ENCODE measurements at places on chromosomes 6 and 20.
A peak's percentile ranks its signal among the peaks of the same experiment; 100 is the strongest.

- DNase-seq = no peak
Measured at GRCh38 chr6:68738039-68738438, 103.0 kb downstream of the ADGRB3 start.

DNA sequence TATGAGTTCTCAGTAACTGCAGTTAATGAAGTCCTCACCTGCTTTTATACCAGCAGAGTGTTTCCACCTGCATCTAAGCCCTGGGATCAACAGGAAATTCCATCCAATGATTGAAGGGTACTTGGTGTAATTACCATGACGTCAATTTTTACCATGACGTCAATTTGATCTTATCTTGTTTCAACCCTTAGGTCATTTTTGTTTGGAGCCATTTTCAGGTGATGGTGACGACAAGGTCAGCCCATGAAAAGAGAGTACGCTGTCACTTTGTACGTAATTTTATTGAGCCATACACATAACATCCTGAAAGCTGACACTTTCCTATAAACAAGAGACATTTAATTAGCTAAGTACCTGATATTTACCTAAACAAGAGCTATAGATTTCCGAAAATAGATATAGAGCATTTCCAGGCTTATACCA is at the start of gene CGA:
Gene CGA, minus strand, starts transcription at position 20 of the 423 bp plus-strand sequence. CDS start 6,906 bp downstream, outside the sequence.
- DNase-seq = no peak

DNA sequence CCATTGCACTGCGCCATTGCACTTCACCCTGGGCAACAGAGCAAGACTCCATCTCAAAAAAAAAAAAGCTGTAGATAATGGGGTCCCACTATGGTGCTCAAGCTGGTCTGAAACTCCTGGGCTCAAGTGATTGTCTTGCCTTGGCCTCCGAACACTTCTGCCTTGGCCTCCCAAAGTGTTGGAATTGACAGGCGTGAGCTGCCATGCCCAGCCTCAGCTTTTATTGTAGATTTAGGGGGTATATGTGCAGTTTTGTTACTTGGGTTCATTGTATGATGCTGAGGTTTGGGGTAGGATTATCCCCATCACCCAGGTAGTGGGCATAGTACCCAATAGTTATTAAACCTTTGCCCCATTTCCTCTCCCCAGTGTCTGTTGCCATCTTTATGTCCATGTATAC is 11.4 kb downstream of the HSPA1B start:
- no peak for DNase-seq

- no peak for DNase-seq
Measured at GRCh38 chr6:16095180-16095579, 33.7 kb upstream of the MYLIP start.

DNA sequence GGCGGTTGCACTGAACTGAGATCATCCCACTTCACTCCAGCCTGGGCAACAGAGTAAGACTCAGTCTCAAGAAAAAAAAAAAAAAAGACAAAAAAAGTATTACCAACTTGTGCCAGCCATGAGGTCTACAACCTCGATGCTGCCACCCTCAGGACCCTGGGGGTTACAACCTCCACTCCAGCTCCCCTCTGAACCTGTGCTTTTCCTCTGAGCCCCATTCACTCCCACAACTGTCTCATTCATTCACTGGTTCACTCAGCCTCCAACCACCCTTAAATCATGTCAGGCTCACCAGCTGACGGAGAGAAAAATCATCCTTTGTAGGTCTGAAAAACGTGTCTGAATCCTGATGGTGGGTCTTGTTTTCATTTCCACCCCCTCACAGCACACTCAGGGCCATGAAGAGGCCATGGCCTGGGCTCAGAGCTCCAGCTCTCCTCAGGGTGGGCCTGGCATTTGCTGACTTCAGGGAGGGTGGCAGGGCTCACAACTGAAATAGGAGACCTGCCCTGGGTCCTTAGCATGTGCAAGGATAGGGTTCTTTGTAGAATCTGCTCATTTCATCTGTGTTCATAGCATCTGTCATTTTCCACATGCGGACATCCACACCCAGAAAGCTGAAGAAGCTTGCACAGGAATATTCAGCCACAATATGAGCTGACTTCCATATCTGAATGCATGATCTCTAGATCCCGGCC is 1.9 kb upstream of the ULBP1 start:
- no peak for DNase-seq

GRCh38 chr6:117483004-117483644 is 650 bp downstream of the DCBLD1 start:
- DNase-seq = no peak

DNA sequence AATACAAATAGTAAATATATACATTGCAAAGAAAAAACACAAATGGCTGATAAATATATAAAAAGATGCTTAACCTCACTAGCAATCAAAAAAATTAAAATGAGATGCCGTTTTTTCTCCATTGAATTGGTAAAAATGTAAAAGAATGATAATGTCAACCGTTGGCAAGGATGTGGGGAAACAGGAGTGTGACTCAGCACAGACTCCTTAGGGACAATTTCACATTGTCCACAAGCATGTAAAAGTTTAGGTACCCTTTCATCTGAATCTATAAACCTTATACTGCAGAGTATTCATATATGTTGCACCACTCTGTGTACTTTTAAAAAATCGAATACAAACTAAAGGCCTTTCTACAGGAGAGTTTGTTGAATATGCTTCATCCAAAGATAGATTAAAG is 143.1 kb upstream of the RREB1 start:
- no peak for DNase-seq

- peak; percentile 50 for DNase-seq
Measured at GRCh38 chr20:63442100-63442493, 30.4 kb downstream of the KCNQ2 start.

GRCh38 chr6:159125951-159126352 is 43.2 kb upstream of the FNDC1 start:
- no peak for DNase-seq

DNA sequence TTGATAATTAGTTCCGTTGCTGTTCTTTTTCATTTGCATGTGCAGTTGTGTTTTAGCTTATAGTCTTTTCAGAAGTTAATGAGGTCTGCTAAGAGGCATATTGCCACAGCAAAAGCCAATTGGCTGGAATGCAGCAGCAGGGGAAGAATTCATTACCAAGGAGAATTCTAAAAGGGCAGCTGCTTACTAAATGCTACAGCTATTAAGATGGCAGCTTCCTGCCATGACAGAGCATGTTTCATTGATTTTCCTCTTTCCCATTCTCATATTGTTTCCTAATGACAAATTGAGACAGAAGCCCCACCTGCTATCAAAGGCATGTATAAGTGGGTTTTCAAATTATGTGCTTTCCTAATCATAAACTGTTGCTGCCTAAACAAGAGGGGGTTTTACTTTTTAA is 66.6 kb downstream of the CLVS2 start:
- DNase-seq = no peak

- no peak for DNase-seq
Measured at GRCh38 chr6:156767603-156768467, 9.3 kb upstream of the ARID1B start.

- no peak for DNase-seq
Measured at GRCh38 chr20:9270831-9271230, 201.9 kb downstream of the PLCB4 start.

- no peak for DNase-seq
Measured at GRCh38 chr6:115360602-115361325, 699.9 kb downstream of the FRK start.

- no peak for DNase-seq
Measured at GRCh38 chr6:141401168-141401567, 731.6 kb upstream of the GJE1 start.

- no peak for DNase-seq
Measured at GRCh38 chr6:9520417-9521151, 894.3 kb downstream of the TFAP2A start.

GRCh38 chr6:131283466-131284175 is 148.4 kb downstream of the AKAP7 start:
- DNase-seq = no peak

DNA sequence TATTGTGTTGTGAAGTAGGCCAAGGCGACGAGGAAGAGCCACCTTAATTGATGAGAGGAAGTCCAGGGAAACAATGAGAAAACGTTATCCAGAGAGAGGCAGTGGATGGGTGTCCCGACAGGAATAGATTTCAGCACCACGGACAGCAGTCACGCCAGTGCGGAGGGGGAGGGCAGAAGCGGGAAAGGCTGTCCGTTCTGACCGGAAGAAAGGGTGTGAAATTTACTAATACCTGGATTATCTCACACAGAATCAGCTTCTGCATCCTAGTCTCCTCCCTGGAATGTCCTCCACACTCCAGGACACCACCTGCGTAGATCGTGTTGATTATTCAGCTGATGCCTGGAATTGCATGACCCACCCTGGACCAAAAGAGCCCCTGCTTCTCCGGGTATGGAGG is 7.4 kb upstream of the BPIFA3 start:
- DNase-seq = peak; percentile 5

DNA sequence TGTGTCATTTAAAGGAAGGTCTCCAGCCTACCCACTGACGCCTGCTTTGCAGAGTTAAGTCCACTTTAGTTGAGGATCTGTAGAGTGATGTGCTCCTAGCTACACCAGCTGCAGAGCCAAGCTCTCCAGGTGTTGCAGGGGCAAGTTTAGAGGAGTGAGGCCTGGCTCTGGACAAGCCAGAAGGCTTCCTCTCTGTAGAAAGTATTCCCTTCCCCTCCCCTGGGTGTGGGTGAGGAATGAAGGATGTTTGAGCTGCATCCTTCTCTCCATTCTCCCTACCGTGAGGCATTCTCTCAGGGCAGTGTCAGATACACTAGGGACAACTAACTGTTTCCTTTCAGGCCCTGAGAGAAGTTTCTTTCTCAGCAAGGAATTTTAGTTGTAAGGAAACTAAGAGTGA is 66.5 kb downstream of the ELOVL5 start:
- no peak for DNase-seq

- DNase-seq = no peak
Measured at GRCh38 chr20:38203337-38203980, 38.4 kb upstream of the TGM2 start.

- DNase-seq = no peak
Measured at GRCh38 chr6:156886409-156886808, 109.2 kb downstream of the ARID1B start.

- no peak for DNase-seq
Measured at GRCh38 chr6:113006494-113006893, 659.4 kb downstream of the RFPL4B start.

DNA sequence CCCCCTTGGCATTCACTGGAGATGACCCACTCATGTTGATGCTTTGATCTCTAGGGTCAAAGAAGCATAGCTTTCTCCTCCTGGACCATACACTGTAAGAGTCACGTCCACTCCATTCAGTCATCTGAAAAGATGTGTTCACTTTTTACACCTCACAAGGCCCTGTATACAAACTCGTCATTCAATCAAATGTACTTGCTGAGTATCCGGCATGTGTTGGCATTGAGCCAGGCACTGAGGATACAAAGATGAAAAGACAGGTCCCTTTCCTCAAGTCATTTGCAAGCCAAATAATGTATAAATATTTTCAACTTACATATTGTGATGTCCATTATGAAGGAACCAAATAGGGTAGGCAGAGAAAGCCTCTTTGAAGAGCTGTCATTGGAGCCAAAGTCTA is 32.6 kb upstream of the CSNK2A1 start:
- no peak for DNase-seq

DNA sequence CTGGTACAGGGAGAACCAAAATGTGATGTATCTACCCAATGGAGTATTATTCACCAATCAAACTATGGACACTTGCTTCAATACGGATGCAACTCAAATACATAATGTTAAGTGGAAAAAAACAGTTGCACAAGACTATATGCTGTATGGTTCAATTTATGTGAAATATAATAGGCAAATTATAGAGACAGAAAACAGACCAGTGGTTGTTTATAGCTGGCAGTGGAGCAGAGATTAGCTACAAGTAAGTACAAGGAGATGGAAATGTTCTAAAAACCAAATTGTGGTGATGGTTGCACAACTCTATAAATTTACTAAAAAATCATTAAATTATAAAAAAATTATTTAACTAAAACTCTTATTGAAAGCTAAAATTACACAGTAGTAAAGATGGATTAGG is 113.2 kb downstream of the PRDM1 start:
- no peak for DNase-seq

GRCh38 chr6:75893058-75893775 is 144.2 kb downstream of the MYO6 start:
- no peak for DNase-seq

- no peak for DNase-seq
Measured at GRCh38 chr20:48791666-48792071, 36.1 kb downstream of the PREX1 start.

DNA sequence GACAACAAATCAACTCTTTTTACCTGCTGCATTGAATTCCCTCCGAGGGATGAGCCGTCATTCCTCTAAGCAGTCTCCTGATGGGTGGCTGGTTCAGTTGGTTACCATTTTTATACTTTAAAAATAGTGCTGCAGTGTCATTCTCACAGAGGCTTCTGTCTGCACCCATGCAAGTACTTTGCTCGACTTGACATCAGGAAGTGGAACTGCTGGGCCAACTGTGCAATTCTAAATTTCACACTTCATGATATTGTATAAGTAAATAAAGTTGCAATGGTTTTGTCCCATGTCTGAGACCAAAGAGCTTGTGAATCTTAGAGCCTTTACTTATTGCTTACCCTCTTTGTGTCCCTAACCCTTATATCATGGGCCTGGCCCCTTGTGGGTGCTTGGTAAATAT is 2.5 kb downstream of the BTN3A1 start:
- DNase-seq = no peak

DNA sequence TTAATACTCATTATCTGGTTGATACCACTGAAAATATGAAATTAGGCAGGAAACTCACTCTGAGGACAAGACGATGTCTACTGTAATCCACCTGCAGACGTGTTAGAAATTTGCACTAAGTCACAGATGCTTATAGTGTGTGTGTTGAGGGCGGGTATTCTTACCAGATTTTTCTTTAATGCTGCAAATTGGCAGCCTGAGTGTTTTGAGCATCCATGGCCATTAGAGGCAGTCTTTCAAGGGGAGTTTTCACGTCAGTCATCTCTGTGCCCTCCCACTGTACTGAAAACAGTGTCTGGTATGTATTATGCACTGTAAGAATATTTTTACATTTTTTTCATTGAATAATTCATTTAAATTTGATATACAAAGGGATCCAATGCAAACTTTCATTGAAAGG is 266.5 kb upstream of the QKI start:
- no peak for DNase-seq

DNA sequence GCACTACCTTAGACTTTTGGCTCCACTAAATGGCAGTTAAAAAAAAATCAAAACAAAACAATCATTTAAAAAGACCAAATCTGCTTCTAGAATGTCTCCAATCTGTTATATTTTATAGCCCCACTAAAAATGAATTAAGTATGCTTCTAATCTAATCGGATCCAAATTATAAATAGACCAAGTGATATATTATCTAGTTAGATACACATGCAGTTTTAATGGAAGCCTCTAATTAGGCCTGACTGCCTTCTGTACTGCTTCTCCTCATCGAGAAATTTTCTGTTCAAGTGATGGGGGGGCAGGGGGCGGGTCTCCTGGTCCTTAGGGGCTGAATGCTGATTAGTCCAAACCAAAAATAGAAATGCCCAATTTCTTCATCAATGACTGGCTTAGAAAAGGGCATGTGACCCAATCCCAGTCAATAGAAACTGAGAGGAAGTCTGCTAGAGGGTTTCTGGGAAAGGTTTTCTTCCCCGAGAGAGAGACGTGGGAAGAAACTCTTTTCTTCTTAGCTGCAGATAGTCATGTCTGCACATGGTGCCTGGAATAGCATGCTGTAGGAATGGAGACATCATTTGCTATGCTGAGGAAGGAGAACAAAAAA is 6.9 kb downstream of the SESN1 start:
- no peak for DNase-seq
